ENCODE measurements at places on chromosomes 3 and 15.

DNA sequence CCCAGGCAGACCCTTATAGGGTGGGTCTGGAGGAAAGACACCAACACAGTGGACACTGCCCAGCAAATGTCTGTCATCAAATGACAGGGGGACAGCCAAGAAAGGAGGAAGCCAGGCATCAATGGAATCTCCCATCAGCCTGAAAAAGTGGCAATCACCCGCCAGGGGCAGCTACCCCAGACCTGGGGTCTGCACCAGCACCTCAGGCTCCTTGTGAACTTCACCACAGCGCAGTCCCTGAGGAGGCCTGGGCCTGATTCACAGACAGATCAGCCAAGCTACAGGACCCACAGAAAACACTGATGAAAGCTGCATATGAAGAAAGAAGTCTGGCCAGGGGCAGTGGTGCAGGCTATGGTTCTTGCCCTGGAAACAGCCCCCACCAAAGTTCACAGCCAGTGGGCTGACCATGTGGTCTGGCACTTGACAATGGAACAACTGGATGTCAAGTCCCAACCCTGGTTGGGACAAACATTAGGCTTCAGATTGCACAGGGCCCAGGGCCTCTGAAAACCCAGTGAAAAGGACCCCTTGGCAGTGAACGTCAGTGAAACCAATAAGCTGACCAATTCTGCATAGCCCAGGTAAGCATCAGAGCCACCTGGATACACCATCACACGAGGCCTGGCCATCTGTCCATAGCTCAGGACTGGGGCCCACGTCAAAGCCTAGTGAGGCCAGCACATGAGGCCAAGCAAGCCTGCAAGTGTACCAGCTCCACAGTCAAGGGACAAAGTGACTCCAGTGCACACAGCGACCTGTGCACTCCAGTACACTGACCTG is 29.1 kb downstream of the ALS2CL start:
- no peak for DNase-seq

DNA sequence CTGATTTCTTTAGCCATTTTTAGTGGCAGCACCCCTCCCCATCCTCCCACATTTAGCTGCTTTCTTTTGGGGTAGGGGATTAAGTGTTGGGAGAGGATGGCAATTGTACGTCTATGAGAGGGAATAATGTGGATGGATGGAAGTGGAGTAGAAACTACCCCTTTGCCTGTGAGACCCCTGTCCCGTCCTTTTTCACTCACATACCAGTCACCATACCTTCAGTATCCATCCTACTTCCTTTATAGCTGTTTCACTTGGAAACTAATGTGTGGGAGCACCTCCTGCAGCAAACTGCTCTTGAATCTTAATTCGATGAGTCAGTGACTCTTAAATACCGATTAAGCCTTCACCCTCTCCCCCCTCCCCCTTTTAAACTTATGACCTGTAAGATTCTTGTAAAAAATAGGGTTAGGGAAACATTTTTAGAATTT is 730 bp downstream of the SPRED1 start:
- no peak for DNase-seq

DNA sequence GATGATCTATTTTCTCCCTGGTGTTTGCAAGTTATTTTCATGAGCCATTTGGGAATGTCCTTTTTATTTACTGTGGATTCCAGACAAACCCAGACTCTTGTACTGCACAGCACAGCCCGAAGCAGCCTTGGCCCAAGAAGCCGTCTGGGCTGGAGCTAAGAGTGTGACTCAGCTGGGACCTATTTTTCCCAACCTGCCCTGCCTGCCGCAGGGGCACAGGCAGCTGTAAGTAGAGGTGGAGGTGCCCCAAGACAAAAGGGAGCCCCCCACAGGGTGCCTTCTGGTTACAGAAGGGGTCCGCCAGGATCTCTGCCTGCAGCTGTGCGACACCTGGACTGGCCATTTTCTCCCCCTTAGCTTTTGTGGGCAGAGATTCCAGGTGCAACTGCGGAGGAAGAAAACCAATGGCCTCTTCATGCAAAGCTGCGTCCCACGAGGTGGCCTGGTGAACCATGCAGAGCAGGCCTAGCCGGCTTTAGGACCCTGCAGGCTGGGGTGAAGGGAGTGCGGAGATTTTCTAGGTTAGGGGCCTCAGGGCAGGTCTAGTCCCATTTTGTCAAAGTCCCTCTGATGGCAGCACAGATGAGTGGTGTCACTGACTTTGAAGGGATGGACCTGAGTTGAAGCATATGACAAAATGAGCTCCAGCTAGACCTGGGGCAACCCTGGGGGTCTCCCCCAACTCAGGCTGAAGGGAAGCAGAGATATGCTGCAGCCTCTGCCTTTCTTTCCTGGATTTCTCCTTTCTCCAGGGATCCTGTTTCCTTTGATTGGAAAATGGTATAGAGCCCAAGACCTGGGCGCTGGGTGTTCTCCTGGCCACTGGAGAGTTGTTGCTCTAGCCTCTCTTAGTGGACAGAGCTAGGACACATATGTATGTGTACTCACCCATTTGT is 131.2 kb downstream of the KLF13 start:
- no peak for DNase-seq

DNA sequence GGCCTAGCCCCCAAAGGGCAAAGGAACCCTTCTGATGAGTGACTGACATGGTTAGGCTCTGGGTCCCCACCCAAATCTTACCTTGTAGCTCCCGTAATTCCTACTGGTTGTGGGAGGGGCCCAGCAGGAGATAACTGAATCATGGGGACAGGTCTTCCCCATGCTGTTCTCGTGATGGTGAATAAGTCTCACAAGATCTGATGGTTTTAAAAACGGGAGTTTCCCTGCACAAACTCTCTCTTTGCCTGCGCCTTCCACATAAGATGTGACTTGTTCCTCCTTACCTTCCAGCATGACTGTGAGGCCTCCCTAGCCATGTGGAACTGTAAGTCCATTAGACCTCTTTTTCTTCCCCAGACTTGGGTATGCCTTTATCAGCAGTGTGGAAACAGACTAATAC is 16.9 kb downstream of the TKT start:
- no peak for DNase-seq

- DNase-seq: no peak
Observed at GRCh38 chr3:67551361-67552016, 102.9 kb downstream of the SUCLG2 start.

DNA sequence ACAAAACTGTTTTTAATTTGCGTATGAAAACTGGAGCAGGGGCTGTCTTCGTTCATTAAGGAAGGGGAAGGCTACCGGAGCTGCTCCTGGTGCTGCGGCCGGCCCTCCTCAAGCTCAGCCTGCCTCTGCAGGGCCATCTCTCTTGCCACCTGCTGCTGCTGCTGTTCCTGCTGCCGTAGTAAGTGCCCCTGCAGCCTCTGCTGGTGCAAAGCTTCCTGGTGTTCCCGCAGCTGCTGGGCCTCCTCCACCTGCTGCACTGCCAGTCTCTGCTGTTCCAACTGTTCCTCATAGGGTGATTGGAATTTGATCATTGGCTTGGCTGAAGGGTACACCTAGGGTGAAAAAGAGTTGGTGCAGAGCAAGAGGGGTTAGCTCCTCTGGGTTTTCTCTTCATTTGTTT is 66.0 kb downstream of the GOLIM4 start:
- DNase-seq: no peak

DNA sequence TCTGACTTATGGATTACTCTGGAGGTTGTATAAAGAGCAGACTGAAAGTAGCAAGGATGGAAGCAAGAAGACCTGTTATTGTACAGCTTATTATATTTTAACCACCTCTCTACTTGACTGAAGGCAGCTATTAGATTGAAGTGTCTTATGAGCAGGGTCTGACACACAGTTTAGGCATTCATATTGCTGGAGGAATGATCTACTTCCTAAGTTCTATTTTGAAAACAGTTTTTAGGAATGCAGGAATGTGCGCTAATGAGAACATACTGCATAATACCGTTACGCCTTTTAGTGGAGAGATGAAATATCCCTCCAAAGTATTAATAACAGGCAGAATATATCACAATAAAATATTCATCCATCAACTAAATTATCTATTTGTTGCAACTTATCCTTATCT is 193.3 kb downstream of the ISL2 start:
- no peak for DNase-seq

- DNase-seq: no peak
Observed at GRCh38 chr3:112086875-112087524, 811 bp downstream of the C3orf52 start.

DNA sequence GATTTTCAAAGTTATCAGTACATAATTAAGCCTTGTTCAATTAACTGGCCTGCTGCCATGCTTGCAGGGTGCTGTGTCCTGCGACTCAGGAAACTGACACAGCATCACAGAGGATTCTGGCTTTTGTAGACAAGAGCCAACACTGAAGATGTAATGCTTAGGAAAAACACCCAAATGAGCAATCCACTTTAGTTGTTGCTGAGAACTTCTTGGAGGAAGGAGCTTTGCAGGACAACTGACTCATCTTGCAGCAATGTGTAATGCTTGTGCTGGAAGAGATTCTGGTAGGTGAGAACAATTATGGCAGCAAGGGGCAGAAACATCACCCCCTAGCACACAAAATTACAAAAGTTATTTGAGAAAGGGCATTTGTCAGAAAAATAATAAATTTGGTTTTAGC is 67.6 kb downstream of the NLGN1 start:
- DNase-seq: no peak

- DNase-seq: no peak
Observed at GRCh38 chr15:34366271-34367065, 528 bp downstream of the LPCAT4 start.

- DNase-seq: no peak
Observed at GRCh38 chr3:77602722-77603121, 562.8 kb downstream of the ROBO2 start.

DNA sequence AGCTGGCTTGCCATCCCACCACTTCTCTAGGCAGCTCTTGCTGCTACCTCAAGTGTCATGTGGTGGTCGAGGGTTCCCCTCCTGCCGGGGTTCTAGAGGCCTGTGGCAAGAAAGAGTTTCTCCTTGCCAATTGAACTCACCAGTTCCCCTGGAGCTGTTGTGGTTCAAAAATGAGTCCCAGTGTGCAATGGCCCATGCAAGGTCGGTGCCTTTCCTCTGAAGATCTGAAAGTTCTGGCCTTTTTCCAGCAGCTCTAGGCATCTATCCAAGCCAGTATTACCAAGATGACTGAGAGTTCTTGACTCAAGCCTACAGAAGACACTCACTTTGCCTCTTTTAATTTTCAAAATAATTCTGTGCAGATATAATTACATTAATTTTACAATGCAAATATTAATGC is 163.6 kb downstream of the KCNMB2 start:
- DNase-seq: no peak

- DNase-seq: no peak
Observed at GRCh38 chr15:31390029-31390428, 63.4 kb downstream of the KLF13 start.

GRCh38 chr3:123385001-123385401 is 63.9 kb downstream of the ADCY5 start:
- DNase-seq: no peak

DNA sequence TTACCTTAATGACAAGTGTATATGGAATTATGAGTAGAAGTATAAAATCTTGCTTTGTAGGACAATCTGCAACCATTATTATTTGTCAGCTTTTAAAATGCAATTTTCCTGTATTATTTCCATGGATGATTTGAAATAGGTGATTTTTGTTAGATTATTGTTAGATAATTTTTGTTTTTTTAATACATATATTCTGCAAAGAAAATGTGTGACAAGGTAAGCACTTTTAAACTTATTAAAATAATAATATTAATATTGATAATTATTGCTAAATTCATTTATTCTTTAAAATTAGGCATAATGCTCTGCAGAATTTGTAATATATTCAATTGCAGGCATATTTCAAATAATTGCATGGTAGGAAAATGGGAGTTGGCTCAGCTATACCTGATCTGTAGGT is 329.5 kb downstream of the CADM2 start:
- DNase-seq: no peak

DNA sequence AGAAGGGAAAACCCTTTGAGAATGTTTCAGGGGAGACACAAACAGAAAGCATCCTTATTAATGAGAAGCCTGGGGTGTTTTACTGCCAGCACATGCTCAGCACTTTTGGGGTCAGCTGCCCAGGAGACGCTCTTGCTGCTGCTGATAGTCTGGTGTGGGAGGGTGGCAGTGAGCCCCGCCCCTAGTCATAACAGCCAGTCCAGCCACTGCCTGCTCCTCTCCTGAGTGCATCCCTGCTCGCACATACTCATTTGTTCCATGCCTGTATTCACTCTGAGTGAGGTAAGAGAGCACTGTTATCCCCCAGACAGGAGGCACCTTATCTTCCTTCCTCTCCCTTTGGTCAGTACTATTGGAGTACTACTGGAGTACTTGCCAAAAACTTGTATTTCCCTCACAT is 101.3 kb downstream of the ETFA start:
- DNase-seq: no peak

- no peak for DNase-seq
Observed at GRCh38 chr3:79517766-79518413, 249.9 kb downstream of the ROBO1 start.

GRCh38 chr15:80694611-80695098 is 455 bp upstream of the ABHD17C start:
- no peak for DNase-seq

- DNase-seq: no peak
Observed at GRCh38 chr3:135491491-135492205, 473.9 kb upstream of the PPP2R3A start.

DNA sequence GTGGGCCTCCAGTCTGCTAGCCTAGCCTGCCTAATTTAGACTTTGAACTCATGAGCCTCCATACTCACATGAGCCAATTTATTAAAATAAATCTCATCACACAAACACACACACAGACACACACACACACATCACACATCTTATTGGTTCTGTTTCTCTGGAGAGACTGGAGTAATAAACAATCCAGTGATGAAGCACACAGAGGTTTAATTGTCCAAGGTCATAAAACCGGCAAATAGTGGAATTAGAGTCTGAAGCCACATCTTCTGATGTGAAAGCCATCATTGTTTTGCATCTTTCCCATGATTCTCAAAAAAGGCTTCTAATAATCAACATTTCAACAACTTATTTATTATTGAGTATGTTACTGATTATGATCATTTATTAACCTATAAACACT is 249.4 kb upstream of the KCNH8 start:
- DNase-seq: no peak

- DNase-seq: no peak
Observed at GRCh38 chr3:14166877-14167603, 11.4 kb downstream of the XPC start.

GRCh38 chr3:152272771-152273242 is 4.1 kb downstream of the MBNL1 start:
- no peak for DNase-seq

DNA sequence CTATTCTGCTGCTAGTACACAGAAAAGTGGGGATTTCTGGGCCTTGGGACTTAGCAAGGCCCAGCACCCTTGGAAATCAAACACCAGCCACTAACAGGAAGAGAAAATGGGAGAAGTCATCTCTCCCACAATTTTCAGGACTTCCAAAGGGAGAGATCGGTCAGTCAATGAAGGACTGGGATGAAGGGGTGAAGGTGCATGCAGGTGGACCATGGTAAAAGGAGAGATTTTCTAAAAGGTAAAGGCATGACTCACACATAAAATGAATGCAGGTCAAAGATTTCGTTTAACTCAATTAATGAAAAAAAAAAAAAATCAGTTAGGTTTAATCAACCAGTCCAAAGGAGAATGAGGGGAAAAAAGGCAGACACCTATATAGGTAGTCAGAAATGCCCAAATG is 176.4 kb upstream of the PROK2 start:
- no peak for DNase-seq

All from activated CD8-positive, alpha-beta memory T cell treated with anti-CD3 and anti-CD28 coated beads for 48 hours (primary cell).